Choroid plexus epithelial cell (primary cell): ENCODE measurements at places on chromosomes 7 and 10.

DNA sequence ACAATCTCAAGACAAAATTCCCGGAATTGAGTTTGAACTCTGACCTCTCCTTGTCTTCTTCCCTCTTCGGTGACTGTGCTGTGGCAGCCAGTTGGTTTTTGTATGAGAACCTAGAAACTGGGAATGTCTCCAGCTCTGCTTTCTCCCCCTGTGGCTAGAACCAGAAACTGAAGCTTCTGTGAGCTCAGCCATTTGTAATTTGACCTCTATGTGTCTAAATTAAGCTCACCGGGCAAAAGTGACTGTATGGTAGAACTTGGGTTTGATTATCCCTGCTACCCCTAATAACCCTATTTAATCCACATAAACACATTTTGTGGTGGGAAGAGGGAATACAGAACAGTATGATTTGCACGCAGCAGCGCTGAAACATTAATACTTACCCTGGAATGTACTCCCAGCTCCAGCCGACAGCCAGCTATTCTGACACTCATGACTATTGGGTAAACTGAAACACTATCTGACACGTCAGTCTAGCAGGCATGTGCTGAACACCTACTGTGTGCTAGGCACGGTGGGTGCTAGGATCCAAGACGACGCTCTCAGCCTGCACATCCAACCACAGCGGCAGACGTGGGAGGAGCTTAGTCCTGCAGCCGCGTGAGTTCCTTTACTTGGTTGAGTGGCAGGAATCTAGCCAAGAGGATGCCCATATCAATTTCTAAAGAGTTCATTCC, 324.8 kb downstream of the SFMBT2 start:
- peak; percentile 34 for DNase-seq

DNA sequence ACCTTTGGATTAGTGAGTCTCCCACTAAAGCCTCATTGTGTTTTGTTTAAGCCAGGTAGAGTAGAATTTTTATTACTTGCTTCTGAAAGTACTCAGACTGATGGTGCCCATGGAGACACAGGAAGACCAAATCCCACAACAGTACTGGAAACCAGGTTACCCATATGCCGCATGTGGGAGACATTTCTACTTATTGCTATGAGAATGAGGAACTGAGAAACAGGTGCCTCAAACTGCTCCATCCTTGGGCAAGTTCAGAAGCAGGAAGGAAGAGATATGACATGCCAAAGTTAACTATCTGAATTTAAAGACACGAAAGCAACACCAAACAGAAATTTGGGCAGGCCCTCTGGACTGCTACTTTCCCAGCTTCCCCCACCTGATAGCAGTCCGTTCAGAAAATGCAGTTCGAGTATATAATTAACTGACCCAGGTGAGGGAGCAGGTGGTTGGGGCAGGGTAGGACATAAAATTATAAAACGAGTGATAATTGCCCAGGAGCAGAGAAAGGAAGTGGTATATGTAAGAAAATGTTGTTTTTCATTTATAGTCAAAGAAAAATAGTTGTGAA, 382.3 kb upstream of the MTPN start:
- DNase-seq = no peak

- peak; percentile 33 for DNase-seq
These were observed at the start of gene ELN for GRCh38 chr7:74027683-74028320. Gene ELN, plus strand, starts transcription at chr7:74028173. Its CDS starts 15 bp downstream, at chr7:74028188.

DNA sequence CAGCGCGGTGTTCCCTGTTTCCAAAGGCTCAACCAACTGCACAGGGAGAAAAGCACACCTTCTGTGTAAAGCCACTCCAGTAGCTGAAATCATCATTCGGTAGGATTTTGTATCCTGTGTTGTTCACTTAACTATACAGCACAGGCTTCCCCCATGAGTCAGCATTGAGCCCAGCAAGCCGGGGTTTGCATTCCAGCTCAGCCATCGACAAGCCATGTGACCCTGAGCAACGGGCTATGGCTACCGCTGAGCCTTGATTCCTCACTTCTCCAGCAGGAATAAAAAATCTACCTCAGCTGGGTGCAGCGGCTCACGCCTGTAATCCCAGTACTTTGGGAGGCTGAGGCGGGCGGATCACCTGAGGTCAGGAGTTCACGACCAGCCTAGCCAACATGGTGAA, 44.1 kb upstream of the ATP6V0A4 start:
- peak; percentile 90 for DNase-seq

DNA sequence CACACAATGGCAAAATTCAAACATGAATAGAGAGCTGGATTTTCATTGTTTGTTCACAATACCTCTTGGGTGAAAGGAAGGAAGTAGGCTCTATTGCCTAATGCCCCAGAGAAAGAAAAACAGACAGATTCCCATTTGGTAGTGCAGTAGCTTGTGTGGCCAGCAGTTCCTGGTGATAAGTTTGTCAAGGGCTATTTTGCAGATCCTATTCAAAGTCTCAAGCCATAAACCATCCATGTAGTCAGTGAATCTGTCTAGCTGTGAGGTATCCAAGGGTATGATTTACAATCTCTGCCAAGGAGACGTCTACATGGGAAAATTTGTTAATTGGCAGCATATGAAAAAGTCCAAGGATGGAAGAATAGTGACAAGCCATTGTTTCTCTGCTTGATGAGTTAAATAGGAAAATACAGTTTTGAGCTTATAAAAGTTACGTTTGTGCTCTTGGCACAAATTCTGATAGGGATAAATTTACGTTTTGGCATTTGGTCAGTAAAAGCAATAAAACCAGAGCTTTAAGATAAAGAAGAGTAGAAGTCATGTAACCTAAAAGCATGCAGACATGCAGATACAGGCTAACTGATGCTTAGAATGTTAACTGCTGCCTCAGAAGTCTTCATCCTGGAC, 269.1 kb downstream of the GATA3 start:
- no peak for DNase-seq

DNA sequence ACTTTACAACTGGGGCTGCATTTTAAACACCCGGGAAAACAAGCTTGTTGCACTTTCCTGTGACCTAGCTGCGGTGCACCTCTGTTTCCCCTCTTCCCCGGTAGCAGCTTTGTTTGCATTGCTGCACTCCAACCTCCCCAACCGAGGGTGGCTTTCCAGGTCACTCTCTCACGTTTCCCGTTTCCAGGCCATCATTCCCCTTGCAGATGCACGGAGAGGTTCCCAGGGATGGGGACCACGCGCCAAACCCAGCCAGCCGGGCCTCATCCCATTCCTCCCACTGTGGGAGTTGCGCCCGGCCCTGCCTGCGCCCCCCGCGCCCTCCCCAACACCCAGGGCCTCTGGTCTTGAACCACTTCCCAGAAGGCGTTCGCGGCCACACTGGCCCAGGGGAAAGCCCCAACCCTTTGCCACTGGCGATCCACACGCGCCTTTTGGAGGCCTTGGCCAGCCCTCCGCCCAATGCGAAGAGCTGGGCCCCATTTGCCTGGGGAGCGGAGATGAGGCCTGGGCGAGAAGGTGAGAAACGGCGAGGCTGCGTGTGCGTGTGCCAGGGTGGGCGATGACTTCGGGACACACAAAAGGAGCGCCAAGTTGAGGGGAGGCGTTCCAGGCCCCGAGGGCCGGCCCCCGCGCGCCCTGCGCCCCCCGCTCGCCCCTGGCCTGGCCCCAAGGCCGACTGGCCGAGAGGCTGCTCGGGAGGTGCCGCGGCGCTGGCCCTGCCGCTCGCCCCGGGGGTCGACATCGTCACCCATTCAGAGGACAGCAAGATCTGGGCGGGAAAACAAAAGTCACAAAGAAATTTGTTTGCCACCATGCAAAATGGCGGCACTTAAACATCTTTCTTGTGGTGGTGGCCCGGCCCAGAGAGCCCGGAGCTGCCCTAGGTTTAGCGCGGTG, 15.9 kb downstream of the SKIDA1 start:
- DNase-seq = no peak

GRCh38 chr7:28980451-28981160, 22.5 kb upstream of the TRIL start:
- DNase-seq = no peak

DNA sequence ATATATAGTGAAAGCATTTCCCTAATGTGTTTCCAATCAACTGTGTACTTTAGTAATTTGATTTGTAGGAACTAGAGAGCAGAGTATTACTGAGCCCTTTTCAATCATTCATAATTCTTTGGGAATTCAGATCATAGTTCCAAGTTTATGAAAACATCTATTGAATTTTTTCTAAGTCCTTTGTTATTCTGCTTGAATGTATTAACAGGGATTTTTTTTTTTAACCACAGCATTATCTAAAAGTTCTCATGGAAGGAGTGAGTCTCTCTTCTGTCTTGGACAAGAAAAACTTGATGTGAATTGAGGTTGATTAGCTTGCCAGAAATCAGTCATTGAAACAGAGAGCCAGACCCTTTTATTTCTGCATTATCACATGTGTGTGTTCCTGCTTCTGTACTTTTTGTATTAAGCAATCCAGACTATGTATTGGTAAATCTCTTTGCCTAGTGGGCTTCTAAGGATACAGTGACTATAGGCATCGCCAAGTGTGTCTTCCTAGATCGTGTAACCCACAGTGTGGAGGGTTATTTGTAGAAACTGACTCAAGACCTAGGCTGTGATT, 59.9 kb downstream of the BMPER start:
- peak; percentile 58 for DNase-seq

DNA sequence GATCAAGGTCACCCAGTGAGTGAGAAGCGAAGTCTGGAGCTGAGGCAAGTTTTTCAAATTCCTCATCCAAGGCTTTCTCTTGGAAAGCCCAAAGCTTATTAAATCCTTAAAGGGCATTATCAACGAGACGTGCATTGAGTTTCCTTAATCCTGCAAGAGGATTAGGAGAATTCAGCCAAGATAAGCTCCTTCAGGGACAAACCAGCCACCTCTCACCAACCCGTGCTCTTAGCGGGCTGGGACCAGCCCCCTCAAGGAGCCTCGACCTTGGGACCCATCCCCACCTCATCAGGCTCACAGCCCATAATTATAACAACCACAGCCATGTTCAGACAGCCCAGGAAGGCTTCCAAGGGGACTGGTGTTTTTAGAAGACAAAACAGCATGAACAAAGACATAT, 12.0 kb upstream of the SLC29A4 start:
- DNase-seq = no peak

DNA sequence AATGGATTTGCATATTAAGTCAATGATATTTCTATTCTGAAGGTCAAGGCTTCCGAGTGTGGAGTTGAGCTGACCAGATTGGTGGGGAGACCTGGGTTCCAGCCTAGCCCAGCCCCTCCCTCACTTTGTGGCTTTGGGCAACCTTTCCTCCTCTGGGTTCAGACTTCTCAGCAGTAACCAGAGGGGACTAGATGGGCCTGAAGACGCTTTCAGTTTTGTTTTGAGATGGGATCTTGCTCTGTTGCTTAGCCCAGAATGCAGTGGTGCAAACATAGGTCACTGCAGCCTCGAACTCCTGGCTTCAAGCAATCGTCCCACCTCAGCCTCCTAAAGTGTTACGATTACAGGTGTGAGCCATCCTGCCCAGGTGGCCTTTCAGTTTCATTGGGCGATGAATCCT, 68.1 kb upstream of the LEP start:
- no peak for DNase-seq

DNA sequence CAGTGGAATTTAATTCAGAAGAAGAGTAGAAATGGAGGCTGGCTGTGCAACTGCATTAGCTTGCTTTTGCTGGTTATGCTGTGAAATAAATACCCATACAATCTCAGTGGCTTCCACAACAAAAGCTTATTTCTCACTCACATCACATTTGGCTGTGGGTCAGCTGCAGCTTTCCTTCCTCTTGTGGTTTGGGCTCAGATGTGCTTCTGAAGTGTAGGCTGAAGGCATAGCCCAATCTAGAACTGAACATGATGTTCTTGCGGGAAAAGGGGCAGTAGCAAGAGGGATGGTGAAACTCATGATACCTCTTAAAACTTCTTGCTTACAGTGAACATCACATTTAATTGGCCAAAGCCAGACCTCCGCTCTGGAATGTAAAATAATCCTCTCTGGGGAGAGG, 119.9 kb downstream of the HECW1 start:
- DNase-seq = peak; percentile 42

DNA sequence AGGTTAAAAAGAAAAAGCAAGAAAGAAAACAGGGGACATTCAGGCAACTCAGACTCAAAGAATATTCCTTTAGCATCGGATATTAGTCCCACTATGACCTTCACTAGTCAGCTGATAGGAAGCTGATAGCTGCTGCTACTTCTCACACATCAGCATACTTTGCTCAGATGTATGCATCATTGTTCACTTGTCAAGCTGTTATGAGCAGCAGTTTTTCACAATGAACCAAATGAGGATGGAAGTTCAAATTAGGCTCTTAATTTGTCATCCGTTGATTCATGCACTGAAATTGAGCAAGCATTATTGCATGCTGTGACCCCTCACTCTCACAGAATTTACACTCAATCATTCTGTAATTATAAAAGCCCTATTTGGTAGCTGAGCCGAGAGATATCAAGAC, 257.7 kb downstream of the SNX13 start:
- peak; percentile 15 for DNase-seq

DNA sequence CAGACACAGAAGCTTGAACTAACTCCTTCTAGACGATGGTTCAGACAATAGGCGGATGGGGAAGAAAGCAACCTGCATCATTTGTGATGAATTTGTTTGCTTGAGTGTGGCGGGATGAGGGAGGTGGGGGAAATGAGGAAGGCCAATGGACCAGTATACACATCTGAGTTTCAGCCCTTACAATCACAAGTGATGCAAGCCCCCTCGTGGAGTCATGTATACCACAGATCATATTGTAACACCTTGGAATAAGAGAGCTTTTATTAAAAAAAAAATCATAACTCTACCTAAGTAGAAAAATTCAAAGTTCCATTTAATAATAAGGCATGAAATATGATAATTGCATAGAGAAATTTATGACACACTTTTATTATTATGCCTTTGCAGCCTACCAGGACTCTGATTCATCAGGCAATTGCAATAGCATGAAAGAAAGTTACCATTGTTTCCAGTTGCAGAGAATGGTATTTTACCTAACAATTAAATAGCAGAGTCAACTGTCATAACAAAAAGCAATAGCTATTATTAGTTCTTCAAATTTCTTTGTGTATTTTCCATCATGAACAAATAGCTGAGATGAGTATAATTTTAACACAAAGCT, 230.2 kb upstream of the AKR1E2 start:
- no peak for DNase-seq

- no peak for DNase-seq
These were observed 59.7 kb downstream of the COBL start for GRCh38 chr7:51256916-51257315.

GRCh38 chr10:104104926-104105325, 17.0 kb upstream of the SFR1 start:
- DNase-seq = peak; percentile 21

GRCh38 chr7:112205343-112206237, 609 bp downstream of the DOCK4 start:
- DNase-seq = peak; percentile 76

- DNase-seq = peak; percentile 9
These were observed 32.1 kb downstream of the LRRC27 start for GRCh38 chr10:132363921-132364593.

- peak; percentile 74 for DNase-seq
These were observed 89.2 kb downstream of the DLG5 start for GRCh38 chr10:77837248-77837924.

DNA sequence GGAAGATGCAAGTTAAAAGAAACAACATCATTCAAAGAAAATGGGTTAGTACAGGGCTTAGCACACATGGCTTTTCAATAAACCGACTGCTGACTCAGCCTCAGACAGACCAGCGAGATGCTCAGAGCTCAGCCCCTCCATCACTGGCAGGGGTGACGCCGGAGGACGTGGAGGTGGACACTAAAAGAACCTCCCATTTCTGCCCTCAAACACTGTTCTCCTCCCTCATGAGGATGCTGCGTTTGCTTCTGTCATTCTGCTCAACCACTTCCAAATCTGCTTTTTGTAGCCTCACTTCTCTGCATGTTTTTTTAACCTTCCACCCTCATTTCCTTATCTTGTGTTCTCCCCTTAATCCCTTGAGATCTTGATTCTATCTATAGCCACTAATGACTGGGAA, 15.3 kb downstream of the DENND11 start:
- no peak for DNase-seq

- no peak for DNase-seq
These were observed 48.6 kb downstream of the NCAPG2 start for GRCh38 chr7:158655931-158656441.
